CD4-positive, alpha-beta memory T cell (primary cell): ENCODE measurements at places on chromosomes 16 and 17. TPM values are rescaled to one million over a fixed set of nuclear protein-coding genes. Genes with fewer than 3 reads are reported as not detected.
A peak's percentile ranks its signal among the peaks of the same experiment; 100 is the strongest.

The C16orf92 gene
- not detected for polyA plus RNA-seq

The OR3A2 gene
- polyA plus RNA-seq, result 0.79 TPM

The PLA2G10 gene
- polyA plus RNA-seq, result not detected

The FAM117A gene
- polyA plus RNA-seq, result 61.2 TPM

The GAST gene
- polyA plus RNA-seq, result not detected

- no peak for DNase-seq
Observed at GRCh38 chr16:73792199-73793020, 504.2 kb upstream of the PSMD7 start.

DNA sequence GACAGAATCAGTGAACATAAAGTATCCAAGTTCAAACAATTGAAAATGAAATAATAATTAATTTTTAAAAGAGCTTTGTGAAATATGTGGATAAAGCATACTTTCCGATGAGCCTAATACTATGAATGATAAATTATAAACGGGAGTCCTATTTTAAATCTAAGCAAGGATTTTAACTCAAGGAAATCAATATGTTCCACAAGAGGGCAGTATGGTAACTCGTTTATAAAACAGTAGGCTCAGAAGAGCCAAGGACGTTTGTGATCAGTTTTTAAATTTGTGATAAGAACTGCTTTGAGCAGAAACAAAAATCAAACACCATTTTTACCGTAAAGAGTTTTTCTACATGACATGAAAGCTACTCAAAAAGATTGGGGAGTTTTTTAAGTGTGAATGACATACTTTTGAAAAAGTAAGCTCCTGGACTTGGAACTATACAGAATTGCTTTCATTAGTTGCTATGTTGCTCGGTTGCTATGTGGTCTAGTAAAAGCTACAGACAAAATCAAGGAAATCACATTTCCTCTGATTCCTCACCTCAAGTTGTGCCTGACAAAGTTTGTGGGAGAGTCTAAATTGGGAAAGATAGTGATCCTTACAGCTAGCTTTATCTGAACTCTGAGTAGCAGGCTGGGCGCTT is 11.8 kb upstream of the TEKT1 start:
- DNase-seq, result no peak

- DNase-seq, result peak; percentile 81
Observed at GRCh38 chr17:48457080-48457836, 27.2 kb upstream of the SKAP1 start.

DNA sequence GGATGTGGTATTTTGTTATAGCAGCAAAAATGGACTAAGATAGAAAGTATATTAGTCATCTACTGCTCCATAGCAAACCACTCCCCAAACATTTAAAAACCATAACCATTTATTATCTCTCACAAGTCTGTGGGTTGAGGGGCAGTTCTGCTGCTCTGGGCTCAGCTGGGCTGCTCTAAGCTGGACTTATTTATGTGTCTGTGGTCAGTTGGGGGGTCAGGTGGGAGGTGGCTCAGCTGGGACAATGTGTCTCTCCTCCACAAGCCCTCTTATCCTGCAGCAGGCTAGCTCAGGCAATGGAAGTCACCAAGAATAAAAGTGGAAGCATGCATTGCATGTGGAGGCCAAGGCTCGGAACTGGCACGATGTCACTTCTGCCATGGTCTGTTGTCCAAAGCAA is 226.1 kb upstream of the N4BP1 start:
- DNase-seq, result no peak

- no peak for DNase-seq
Observed at GRCh38 chr17:50916708-50917417, 50.7 kb upstream of the TOB1 start.

DNA sequence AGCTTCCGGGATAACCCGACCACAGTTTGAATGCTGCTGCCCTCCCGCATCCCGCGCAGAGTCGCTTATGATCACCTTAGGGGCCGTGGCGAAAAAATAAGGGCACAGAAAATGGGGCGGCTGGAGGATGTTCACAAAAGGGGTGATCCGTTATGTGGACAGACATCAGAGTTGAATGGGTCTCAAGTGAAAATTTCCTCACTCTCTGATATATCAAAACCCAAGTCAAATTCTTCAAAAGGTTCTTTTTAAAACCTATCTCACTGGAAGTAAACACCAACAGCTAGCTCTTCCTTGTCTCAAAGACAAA is 400 bp upstream of the CEP112 start:
- DNase-seq, result no peak

DNA sequence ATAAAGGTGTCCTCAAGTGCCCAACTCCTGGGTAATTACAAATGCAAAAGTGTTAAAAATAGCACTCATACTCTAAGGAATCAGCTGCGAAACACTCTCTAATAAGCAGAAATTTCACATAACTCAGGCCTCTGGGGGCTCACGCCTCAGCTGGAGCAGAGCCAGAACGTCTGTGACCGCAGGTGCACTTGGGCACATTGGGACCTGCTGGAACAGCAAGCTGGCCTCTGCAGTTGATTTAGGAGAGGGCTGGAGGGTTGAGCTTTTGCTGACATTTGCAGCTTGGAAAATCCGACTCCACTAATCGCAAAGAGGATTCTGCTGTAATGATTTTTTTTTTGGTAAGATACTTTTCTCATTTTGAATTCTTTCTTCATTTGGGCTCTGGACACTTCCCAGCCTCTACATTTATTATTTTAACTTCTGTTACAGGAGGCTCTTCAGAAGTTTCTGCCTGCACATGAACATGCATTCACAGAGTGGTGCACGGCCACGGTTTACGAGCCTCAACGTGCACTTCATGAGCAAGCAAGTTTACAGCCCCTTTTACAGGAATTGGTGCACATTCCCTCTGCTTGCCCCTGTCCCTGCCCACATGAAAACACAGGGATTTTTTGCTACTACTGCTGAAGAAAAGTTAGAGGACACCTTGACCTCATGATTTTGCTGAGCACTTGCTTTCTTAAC is 4.1 kb upstream of the SNTB2 start:
- DNase-seq, result no peak

GRCh38 chr17:151004-151403 is 13.6 kb downstream of the SCGB1C2 start:
- DNase-seq, result no peak

DNA sequence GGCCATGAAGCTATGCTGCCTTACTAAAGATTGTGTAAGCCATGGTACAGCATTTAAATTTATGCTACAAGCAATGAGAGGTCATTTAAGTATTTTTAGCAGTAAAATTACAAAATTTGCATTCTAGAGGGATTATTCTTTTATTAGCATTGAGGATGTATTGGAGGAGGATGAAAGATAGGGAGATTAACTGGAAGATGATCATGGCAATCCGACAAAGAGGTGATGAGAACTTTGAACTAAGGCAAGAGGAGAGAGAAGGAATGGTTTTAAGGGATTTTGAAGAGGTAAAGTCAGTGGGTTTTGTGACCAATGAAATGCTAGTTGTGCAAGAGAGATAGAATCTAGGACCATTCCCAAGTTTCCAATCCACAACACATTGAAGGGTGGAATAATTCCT is 129.9 kb downstream of the SNX11 start:
- no peak for DNase-seq

DNA sequence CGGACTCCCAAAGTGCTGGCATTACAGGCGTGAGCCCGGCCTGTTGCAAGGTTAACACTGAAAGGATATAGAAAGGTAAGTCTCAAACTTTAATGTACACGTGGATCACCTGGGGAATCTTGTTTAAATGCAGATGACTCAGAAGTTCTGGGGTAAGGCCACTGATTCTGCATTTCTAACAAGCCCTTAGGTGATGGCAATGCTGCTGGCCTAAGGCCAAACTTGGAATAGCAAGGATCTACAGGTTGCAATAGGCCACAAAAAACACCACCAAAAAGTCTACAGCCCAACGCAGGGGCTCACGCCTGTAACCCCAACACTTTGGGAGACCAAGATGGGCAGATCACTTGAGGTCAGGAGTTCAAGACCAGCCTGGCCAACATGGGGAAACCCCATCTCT is 4.2 kb downstream of the CMTM4 start:
- DNase-seq, result no peak

- DNase-seq, result no peak
Observed at GRCh38 chr16:70481929-70482536, 27.6 kb downstream of the FCSK start.

GRCh38 chr16:2384426-2384825 is 43.9 kb upstream of the ABCA3 start:
- DNase-seq, result no peak

DNA sequence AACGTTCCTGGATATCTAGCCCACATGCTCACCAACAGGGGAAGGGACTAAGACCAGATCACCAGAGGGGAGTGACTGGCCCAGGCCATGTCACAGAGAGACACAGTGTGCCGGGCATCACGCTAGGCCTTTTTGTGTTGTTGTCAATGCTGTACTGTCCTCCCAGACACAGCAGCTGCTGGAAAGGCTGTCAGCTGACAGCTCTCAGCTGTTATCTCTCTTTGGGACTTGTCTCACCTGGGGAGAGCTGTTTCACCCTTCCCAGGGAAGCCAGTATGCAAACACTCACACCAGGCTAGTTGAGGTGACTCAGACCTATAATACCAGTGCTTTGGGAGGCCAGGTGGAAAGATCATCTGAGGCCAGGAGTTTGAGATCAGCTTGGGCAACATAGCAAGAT is 19.4 kb downstream of the UNC45B start:
- DNase-seq, result no peak

DNA sequence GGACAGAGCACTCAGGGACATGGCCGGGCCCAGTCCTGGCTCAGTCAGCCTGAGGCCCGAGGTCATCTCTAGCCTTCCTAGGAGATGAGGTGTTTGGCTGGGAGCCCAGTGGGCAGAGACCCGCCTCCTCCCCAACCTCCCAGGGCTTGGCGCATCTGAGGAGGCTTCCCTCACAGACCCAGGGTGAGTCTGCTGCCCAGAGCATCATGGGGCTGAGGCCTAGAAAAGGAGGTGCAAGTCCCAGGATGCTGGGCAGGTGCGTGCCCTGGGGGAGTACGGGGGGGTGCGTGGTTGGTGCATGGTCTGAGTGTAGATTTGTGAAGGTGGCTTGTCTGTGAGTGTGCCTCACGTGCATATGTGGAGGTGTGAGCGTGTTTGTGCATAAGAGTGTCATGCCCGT is 4.7 kb downstream of the PDE6G start:
- no peak for DNase-seq

DNA sequence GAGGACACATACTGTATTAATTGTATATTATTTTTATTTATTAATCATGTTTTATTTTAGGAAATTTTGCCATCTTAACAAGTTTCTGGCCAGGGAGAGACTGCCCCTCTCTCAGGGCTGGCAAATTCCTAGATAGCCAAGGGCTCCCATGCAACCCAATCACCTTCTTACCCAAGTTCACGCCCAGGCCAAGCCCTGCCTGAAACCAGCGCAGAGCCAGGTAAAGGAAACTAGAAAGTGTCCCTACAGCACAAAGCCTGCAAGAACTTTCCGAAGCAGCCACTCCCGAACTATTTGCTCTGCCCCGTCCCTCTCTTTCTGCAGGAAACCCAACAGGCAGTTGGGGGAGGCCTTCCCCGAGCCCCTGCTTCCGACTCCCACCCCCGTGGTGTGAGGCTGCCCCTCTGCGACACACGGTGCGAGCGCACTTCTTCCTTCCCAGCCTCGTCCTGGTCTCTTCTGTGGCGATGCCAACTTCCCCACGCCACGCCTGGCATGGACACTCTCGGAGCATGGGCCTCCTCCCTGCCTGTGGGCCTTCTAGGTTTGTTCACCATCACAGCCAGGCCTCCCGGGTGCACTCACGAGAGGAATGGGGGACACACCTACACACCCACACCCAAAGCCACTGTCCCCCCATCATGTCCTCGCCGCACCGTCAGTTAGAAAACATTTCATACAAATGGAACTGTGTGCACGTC is 100.4 kb downstream of the ZNF778 start:
- DNase-seq, result no peak

- no peak for DNase-seq
Observed at GRCh38 chr16:27924411-27925118, 138.9 kb downstream of the GSG1L start.

- DNase-seq, result no peak
Observed at GRCh38 chr17:14672830-14673229, 371.9 kb downstream of the HS3ST3B1 start.

GRCh38 chr17:57075193-57075592 is 9.9 kb upstream of the AKAP1 start:
- no peak for DNase-seq

GRCh38 chr16:26186091-26186615 is 494.4 kb downstream of the HS3ST4 start:
- DNase-seq, result no peak

DNA sequence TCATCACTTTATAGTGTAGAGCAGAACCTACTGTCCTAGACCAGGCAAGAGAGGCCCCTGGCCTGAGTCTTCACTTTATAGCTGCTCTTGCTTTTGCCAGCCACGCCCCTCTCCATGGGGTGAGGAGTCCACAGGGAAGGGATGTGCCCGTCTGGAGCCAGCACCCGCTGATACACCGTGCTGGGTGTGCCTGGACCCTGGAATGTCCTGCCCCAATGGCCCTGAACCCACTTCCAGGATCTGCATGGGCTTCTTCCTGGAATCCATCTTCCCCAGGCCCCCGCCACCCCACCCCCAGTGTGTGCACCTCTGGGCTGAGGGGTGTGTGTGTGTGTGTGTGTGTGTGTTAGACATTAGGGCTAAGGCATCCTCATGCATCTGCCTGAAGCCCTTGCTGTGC is 44.9 kb downstream of the MEOX1 start:
- DNase-seq, result no peak

- no peak for DNase-seq
Observed at GRCh38 chr16:5064915-5065314, 841 bp downstream of the C16orf89 start.

DNA sequence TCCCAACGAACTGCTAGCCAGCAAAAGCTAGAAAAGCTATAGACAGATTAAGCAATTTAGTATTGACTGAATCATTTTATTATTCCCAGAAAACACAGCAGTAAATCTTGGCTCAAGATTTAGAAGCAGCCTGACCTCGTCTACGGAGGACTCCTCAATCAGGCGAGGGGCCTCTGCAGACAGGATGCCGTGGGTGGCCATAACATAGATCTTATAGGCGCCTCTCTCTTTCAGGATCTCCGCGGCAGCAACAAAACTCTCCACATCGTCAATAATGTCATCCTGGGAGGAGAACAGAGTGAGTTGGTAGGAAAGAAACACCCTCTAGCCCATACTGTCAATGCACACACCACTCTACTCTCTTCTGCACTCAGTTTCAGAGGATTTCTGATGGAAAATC is 4.7 kb upstream of the QRICH2 start:
- DNase-seq, result no peak

- no peak for DNase-seq
Observed at GRCh38 chr16:87782033-87782432, 16.2 kb upstream of the KLHDC4 start.

GRCh38 chr16:77793417-77793816 is 5.1 kb downstream of the VAT1L start:
- DNase-seq, result no peak

DNA sequence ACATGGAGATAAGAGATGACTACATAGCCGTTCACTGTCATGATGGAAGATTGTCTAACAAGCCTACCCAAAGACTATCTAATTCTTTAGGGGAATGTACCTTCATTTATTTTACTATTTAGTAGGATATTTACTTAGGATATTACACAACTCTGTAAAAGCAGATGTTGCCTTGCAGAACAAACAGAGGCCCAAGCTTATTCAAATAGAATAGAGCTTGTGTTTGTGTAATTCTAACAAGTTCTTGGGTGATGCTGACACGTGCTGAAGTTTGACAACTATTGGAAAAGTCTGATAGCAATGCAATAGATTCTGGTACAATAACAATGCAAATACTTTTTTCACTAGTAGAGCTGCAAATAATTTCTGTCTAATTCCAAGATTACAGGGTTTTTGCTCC is 447.6 kb downstream of the TOX3 start:
- no peak for DNase-seq
